NCI-H187 (cell line): ENCODE measurements at places on chromosomes 7 and 10.

GRCh38 chr7:126569402-126569801 is 683.3 kb downstream of the GRM8 start:
- no peak for DNase-seq

DNA sequence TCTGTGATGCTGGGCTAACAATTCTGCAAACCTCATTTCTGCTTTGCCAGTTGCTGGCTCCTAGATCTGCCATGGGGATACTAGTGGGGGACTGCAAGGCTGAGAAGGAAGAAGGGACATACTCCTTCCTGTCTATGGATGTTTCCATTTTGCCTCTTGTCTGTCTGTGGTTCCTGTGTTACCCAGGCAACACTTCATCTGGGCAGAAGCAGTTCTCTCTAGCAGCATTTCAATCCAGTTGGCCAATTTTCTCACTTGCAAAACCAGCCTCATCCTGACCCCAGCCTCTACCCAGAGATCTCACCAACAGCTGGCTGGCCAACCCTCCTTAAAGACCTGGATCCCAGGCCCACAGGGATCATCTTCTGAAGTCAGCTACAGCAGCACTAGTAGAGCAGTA is 131.7 kb downstream of the DOCK4 start:
- DNase-seq: no peak

- DNase-seq: no peak
Measured at GRCh38 chr10:44045020-44045419, 339.9 kb downstream of the CXCL12 start.

- DNase-seq: no peak
Measured at GRCh38 chr7:82926477-82926876, 236.2 kb downstream of the PCLO start.

GRCh38 chr10:4546500-4546899 is 279.5 kb upstream of the AKR1E2 start:
- no peak for DNase-seq

DNA sequence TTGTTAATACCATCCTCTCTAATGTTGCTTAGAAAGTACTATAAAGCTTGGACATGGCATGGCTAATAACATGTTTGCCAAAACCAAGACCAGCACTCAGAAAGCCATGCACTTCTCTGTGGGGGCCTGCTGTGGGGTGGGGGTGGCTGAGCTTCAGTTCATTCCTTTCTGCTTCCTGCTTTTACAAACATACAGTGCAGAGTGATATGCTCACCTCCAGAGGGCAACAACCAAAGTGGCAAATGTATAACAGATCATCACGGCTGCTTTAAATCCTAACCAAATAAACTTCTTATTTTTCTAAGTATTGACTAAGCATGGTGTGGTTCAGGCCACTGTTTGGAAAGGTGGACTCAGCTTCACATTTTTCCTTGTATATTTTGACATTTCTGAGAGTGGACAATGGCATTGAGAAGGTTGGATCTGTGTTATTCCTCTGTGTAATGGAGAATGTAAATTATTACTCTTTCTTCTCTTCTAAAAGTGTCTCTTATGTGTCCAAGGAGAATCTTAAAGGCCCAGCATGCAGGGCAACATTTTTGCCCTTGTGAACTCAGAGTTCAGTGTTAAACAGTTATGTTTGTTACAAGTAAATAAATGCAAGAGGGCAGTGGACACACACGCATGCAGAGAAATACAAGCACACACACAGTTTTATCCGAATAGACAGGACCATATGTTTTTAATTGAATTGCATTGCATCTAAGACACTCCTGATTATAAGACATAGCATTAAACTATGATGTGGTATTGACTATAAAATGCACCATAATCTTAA is 186.1 kb downstream of the HERPUD2 start:
- DNase-seq: no peak

GRCh38 chr7:43077732-43078391 is 34.6 kb upstream of the HECW1 start:
- no peak for DNase-seq

DNA sequence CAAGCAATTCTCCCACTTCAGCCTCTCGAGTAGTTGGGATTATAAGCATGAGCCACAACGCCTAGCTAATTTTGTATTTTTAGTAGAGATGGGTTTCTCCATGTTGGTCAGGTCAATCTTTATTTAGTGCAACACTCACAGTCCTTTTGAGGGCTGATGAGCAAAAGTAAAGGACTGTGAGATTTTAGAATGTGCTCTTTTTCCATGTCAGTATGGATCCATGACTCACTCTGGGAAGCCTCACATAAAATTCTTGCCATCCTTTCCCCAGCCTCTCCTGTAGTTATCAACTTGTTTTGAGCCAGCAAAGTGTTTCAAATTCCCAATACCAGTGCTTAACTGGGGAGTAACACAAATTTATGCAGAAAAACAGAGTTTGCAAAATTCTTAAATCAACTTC is 135.8 kb upstream of the CXCL12 start:
- no peak for DNase-seq

DNA sequence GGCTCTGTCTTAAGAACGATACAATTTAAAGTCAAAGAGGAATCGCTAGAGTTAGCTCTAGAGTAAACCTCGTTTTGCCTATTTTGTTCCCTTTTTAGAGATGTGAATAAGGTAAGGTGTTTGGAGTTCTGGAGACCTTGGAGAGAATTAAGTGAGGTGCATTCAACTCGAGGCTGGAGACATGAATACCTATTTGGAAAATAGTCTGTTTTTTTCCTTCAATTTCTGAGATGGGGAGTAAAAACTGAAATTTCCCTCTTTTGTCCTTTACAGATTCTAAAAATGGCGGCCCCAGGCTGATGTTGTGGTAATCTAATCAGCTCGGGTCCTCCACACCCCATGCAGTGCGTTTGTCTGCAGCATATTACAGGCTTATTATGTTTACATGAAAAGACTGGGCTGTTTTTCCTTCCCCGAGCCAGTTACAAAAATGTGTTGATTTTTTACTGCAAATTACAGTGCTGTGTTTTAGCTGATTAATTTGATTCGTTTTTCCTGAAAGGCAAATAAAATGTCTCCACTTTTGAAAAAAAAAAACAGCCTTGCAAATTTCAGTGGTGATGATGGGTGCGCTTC is 1.5 kb downstream of the KMT2E start:
- DNase-seq: no peak

DNA sequence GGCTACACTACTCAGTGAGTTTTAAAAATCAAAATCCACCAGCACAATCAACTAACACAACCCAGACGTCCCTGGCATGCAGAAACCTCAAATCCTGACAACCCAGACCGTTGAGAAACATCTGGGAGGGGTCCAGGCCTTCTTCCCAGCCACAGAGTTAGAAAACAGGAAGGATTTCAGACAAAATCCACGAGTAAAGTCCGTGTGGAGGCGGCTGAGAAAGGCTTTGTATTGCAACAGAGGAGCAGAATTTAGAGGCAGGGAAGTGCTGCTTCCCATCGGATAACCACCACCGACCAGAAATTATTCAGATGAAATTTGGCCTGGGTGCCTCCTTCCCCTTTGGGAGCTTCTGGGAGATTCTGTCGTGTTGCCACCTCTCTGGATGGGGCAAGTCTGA is 61.5 kb downstream of the TNS3 start:
- no peak for DNase-seq

DNA sequence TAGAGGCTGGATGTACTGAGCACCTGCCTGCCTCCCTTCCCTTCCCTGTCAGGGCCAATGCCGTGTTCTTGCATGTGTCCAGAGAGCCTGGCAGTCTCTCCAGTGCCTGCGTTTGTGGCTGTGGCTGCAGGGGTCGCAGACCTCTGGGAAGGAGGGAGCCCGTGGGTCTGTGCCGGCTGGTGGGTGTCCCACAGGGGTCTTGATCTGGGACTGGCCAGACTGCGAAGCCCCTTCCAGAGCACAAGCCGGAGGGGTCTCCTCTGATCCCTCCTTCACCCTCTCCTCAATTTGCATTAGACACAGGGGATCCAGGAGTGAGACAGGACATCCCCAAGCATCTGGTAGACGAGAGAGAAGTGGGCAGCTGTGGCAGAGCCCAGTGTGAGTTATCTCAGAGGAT is 199.2 kb downstream of the ADARB2 start:
- no peak for DNase-seq

DNA sequence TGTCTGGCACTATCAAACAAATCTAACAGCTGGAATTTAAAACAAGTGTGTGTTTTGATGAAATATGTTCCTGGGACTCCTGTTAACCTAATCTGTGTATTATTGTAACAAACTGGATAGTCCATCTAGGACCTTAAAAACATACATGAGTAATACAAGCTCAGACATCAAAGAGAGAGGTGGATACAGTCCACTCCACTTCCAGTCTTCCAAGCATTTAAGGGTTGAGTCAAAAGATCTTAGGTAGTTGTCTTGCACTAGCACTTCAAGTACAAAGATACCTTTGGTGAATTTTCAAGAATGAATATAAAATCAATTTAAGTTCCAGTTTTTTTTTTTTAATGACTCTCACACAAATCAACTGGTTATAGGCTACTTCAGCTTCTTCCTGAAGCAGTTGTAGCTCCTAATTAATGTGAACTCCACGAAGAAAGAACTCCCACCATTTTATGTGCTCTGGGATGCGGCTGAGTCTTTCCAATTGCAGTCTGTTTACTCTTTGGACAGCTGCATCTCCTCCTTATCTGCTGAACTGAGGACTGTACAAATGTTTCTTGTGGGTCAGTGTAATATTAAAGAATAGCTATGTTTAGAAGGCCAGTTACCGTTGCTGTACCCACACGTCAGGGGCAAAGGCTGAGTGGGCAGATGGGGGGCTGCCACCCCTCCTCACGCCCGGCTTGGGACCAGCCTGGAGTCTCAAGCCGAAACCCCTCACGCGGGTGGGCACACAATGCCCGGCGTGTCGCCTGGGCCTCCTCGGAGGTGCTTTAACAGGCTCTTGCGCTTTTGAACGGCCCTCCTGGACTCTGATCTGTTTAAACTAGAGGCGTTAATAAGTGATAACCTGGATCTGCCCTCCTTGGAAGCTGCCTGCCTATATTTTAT is 2.9 kb upstream of the IGF2BP3 start:
- peak; percentile 68 for DNase-seq

DNA sequence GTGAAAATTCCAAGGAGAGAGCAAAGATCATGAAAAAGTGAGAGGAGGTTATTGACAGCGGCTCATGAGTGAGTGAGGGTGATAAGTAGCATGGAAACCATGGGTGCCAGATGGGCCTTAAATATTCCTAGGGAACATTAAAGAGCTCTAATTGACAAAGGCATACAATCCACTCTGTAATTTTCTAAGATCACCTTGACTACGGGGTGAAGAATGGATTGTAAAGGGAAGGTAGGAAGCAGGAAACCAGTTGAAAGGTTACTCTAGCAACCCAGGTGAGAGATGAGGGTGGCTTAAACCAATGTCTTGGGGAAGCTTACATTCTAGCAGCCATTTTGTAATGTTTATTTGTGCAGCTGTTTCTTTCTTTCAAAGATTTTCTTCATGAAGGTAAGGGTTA is 75.7 kb downstream of the RSU1 start:
- no peak for DNase-seq
